ENCODE measurements at places on chromosomes 1 and 21.

GRCh38 chr1:238111516-238111915 lies 220.8 kb upstream of the ZP4 start:
- no peak for DNase-seq

- no peak for DNase-seq
Measured at GRCh38 chr1:206716870-206717673, 32.4 kb downstream of the MAPKAPK2 start.

- DNase-seq: peak; percentile 6
Measured at GRCh38 chr1:7856345-7856744, 3.5 kb upstream of the UTS2 start.

GRCh38 chr1:227903061-227903521 lies 44.6 kb downstream of the WNT9A start:
- no peak for DNase-seq

DNA sequence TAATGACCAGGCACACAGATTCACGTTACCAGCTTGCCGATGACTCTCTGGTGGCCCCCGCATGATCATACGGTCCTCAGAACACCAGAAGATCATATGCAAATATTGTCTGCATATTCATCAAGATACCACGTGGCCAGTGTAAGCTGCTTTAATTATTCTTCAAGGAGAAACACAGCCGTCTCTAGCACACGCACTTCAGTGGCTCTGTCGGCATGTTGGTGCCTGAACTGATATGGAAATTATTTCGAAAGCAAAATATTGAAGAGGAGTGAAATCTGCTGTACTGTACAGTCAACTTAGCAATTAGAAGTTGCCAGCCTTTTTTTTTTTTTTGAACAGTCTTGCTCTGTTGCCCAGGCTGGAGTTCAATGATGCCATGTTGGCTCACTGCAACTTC lies 5.9 kb upstream of the KIF26B start:
- no peak for DNase-seq

All from globus pallidus (tissue), 1 donor.